ENCODE measurements at places on chromosomes 16 and 17.
A peak's percentile ranks its signal among the peaks of the same experiment; 100 is the strongest.

- DNase-seq: no peak
These were observed 190.4 kb downstream of the ABCC12 start for GRCh38 chr16:47965439-47965838.

DNA sequence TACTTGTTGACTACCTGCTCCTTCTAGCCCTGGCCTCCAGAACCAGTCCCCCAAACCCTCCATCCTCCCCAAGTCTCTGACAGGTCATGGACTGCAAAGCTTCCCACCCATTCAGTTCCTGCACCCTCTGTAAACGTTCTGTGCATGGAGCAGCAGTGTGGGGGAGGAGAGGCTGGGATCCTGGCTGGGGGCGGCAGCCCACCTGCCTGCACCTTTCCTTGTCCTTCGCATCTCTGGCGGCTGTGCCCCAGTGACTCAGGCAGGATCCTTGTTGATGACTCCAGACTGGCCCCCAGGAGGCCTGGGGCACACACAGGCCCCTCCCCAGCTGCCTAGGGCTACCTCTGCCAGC, 1.6 kb upstream of the PKMYT1 start:
- DNase-seq: no peak

DNA sequence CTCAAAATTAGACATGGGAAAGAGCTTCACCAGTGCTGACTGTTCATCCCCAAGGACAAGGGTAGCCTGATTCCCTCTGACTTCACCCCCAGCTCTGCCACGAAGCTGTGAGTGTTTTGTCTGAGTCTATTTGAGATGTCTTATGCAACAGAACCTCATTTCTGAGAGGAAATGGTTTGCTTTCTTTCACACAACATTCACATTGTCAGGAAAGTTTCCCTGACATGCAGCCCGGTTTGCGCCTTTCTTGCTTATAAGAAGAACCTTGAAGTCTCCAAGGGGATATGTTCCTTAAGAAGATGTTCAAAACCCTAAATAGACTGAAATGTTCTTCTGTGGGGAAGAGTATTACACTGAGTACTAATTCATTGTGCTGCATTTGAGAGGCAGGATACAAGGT, 300.5 kb upstream of the CCL2 start:
- DNase-seq: no peak

DNA sequence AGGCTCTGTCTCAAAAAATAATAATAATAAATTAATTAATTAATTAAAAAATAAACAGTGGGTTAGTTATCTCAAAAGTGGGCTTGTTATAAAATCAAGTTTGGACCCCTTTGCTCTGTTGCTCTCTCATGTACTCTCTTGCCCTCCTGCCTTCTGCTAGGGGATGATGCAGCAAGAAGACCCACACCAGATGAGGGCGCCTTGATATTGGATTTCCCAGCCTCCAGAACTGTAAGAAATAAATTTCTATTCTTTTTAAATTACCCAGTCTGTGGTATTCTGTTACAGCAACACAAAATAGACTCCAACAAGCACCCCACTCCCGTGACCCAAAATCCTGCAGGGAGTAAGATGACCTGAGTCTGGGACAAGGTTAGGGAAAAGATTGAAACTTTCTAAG, 2.1 kb upstream of the ZNF652 start:
- no peak for DNase-seq

DNA sequence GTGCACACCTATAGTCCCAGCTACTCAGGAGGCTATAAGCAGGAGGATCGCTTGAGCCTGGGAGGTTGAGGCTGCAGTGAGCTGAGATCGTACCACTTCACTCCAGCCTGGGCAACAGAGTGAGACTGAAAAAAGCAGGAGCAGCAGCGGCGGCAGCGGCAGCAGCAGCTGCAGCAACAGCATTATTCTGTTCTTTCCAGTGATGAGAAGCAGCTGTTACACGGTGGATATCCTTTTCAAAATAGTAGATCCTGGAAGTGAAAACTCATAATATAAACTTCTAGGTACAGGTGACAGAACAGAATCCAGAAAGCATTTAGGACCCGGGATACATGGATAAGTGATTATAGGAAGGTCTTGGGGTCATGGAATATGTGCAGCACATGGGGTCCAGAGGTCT, 17.8 kb upstream of the HNF1B start:
- no peak for DNase-seq

DNA sequence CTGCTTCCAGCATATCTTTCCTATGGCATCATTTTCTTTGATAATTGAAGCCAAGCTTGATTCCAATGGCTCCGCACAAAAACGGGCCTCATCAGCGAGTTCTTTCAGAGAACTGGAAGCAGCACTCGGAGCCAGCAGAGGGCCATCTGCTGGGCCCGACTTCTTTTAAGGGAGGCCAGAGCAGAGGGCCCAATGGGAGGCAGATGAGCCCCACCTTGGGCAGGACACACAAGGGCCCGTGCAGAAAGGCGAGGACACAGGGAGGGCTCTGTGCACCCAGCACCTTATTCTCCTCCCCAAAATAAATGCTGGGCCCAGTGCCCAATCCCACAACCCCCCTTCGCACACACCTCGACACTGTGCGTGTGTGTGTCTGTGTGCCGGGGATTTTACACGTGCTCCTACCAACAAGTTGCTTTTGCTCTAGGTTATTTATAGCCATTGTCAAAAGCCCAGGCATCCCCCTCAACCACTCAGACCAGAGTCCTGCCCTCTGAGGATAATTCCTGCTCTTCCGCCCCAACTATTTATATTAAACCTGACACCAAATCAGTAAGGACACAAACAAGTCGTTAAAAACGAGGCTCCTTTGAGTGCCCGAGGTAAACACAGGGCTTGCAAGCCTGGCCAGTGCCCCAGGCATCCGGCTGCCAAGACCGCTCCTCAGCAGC, 6.8 kb downstream of the AXIN2 start:
- DNase-seq: no peak

DNA sequence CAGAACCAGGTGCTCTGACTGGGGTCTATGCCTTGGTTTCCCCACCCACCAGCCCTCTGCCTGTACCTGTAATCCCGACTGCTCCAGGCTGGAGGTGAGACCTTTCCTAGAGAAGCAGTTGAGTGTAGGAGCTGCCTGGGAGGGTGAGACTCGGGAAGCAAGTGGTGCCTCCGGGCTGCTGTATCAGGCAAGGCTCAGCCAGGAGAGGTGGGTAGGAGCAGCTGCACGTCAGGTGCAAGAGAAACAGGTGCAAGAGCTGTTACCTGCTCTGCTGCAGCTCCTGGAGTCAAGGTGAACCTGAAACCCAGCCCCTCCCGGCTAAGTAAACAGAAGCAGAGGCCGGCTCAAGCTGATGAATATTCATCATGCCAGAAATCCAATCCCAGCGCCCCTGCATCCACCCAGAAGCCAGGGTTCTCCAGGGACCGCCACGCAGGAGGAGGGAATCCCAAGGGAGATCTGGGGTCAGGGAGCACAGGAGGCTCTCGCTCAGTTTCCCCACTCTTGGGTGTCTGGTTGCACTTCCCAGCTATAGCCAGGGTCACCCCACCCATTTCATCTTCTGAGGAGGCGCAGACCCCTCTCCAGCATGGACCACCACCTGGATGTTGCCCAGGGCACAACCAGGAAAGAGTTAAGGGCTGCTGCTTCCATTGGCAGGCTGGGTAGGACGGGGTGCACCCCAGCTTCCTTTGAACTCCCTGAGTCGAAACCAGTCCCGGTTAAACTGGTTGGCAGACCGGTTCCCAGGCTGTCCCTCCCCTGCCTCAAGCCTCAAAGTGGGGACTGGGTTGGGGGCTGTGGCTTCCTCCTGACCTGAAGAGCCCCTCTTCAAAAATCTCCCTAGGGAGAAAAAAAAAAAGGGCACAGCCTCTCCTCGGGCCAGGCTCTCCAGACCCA, at the start of gene PRR15L:
Gene PRR15L, minus strand, starts transcription at position 293 of the 900 bp plus-strand sequence. CDS start 4,649 bp downstream, outside the sequence.
- peak; percentile 99 for DNase-seq

- no peak for DNase-seq
These were observed 1011.9 kb downstream of the CDH8 start for GRCh38 chr16:61024180-61024900.

DNA sequence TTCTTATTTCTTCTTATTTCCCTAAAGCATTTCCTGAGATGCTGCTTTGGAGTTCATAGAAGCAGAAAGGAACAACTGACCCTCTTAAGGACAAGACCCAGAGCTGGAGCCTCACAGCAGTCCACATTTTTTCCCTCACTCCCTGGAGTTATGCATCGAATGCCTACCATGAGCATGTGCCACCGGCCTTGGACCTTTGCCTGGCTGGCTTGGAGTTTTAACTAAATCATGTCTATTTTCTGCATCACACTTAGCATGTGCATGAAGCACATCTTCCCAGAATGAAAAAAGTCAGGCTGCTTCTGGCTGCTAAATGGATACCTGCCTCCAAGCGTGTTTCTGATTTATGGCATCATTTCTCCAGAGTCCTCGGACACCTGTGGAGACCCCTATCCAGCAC, 104.5 kb downstream of the SPACA3 start:
- DNase-seq: no peak

DNA sequence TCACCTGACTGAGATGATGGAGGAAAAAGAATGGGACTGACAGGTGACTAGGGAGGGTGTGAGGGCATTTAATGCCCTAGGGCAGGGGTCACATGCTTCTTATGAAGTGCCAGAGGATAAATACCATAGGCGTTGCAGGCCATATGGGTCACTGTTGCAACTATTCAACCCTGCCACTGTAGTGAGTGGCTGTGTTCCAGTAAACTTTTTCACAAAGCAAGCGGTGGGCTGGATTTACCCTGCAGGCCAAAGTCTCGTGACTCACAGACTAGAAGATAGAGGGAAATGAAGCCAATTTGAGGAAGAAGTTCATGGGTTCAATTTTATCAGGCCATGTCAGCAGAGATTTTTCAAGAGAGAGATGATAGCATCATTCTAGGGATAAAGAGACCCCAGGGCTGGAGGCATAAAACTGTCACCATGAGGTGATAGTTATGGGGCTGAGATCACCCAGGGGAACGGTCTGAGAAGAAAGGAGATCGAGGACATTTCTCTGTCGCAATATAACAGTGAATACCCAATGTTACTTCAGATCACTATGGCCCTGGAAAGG, 8.6 kb downstream of the ARHGAP17 start:
- no peak for DNase-seq

- DNase-seq: no peak
These were observed 15.5 kb downstream of the UTS2R start for GRCh38 chr17:82386881-82387704.

- no peak for DNase-seq
These were observed 14.0 kb upstream of the BAIAP2 start for GRCh38 chr17:81020767-81021497.

DNA sequence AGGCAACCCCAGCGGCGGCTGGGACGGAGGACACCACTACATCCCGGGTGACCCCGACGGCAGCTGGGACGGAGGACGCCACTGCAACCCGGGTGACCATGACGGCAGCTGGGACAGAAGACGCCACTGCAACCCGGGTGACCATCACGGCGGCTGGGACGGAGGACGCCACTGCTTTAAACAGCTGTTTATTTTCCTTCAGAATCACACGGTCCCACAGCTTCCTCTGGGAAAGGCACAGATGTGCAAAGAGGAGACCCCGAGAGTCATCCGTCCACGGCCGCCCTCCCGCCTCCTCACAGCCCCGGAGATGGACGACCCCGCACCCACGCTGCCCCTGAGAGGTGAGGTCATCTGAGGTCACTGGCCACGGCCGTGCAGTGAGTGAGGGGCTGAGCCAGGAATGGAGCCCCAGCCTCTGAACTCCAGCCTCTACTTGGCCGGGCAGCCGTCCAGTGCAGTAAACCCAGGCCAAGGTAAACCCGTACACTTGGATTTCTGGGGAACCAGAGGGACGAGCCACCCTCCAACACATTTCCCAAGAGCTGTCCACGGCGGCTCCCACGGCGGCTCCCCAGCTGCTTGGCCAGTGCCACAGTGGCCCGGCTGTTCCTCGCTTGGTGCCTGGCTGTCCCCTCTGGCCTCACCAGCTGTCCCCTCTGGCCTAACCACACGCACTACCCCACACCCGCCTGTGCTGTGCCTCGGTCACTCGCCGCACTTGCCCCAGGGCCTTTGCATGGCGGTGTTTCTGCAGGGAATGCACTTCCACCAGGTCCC, 43.2 kb upstream of the PABPN1L start:
- DNase-seq: no peak

GRCh38 chr17:1611715-1612114, 16.9 kb downstream of the SLC43A2 start:
- no peak for DNase-seq

GRCh38 chr17:73007407-73007806, 85.1 kb downstream of the SLC39A11 start:
- no peak for DNase-seq

- no peak for DNase-seq
These were observed 16.7 kb downstream of the ASGR2 start for GRCh38 chr17:7097940-7098339.

DNA sequence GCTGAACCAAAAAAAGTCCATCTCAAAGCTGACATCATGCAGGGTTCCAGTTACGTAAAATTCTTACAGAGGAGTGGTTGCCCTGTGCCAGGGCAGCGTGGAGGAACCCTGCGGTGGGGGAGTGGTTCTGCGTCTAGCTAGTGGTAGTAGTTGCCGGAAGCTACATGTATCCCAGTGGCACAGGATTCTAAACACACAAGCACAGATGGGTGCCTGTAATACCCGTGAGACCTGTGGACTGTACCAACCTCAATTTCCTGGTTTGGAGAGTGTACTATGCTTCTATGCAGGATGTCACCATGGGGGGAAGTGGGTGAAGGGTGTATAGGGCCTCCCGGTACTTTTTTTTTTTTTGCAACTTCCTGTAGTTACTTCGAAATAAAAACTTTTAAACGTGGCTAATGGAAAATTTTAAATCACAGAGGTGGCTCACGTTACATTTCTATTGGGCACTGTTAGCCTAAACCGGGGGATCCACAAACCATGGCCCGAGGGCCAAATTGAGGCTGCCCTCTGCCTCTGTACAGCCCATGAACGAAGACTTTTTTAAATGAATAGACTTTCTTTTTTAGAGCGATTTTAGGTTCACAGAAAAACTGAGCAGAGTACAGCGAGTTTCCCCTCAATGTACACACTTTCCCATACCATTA, 38.5 kb downstream of the TBC1D16 start:
- DNase-seq: no peak

DNA sequence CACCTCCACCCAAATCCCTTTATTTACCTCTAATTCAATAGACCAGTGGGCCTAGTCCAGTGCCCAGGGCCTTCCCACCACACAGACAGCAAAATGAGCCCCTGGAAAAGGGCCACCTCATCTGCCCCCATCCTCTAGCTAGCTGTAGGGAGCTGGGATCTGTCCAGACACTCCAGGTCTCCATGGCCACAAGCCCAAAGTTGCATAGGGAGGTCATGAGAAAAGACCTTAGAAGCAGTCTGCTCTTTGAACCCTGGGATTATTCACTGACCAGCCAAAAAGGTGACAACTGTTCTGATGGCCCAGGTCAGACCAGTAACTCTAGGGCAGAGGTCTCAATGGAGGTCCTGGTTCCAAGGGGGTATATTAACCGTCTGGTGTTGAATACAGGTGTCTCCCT, 2.0 kb downstream of the CUEDC1 start:
- no peak for DNase-seq

DNA sequence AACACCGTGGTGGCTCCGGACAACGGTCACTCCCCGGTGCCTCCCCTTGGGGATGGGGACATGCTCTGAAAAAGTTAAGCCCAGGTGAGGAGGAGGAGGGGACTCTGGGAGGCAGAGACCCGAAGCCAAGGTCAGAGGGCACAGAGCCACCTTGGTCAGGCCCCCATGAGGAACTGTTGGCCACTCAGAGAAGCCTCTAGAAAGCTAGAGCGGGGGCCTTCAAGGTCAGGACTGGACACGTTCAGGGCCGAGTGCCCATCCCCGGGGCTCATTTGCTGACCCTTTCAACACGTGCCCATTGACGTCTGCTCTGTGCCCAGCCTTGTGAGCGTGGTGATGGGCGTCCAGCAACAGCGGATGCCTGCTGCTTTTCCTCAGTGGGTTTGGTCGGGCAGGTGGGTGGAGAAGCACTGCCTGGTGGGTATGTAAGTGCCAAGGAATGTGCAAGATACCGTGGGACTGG, 38.2 kb downstream of the HASPIN start:
- DNase-seq: no peak
